ENCODE measurements at places on chromosomes 4 and X. TPM values are rescaled to one million over a fixed set of nuclear protein-coding genes. Genes with fewer than 3 reads are reported as not detected.

DNA sequence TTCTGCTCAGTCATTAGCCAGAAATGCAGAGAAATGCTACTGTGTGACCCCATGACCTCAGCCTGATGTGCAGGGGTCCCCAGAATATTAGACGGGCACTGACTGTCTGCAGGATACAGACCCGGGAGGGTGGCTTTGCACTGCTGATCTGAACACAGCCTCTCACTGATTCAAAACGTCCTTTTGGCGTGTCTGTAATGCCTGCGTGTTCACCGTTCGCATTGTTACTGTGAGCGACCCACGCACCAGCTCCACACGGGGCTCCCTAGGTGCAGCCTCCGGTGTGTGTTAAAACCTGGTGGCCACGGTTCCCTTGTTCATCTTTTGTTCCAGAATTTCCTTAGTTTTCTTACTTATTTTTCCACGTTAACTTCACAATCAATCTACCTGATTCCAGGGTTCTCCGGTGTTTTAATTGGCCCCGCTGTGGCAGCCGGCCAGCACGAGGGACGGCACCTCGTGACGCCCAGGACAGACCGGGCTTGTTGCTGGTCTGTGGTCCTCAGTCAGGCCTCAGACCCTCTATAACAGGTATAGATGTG lies 32.0 kb upstream of the SPON2 start:
- H3K27ac ChIP-seq, result no peak overlapping the region
- DNase-seq, result no peak
- H3K36me3 ChIP-seq, result no peaks in the 10 kb centered on the region
- H3K4me3 ChIP-seq, result no peak overlapping the region
- H3K4me1 ChIP-seq, result no peaks in the 10 kb centered on the region

DNA sequence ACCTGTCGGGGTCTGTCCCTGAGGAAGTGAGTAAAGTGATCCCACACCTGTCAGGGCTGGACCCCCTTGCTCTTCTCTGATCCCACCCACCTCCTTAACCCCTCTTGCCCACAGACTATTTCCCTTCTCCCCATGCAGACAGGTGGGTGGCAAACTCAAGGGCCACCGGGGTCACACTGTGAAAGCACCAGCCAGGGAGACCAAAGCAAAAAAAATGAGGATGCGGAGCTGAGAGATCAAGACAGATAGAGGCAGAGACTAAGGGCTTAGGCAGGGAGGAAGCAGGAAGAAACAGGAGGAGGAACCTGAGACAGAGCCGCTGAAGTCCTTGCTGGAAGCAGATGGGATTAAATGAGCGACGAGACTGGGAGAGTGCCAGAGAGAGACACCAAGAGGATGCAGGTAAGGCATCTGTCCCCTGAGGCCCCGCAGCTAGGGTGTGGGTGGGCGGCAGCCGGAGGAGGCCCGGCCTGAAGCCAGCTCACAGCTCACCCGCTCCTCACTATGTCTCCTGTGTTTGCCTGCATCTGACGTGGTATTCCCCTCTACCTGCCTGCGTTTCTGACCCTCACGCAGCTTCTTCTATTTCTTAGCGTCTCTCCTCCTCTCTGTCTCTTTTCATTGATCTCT lies 7.2 kb downstream of the TIMM17B start:
- peak overlapping the region; percentile 79 for H3K4me3 ChIP-seq
- no peak overlapping the region for H3K27ac ChIP-seq
- no peak for DNase-seq
- peaks cover 16% of the 10 kb centered on the region for H3K4me1 ChIP-seq
- H3K36me3 ChIP-seq, result peaks cover 5% of the 10 kb centered on the region

The ARHGAP36 gene
- total RNA-seq, result 1.8 TPM

The GAGE12H gene
- total RNA-seq, result not detected

- peaks cover 7% of the 10 kb centered on the region for H3K36me3 ChIP-seq
- DNase-seq, result no peak
- H3K4me3 ChIP-seq, result no peak overlapping the region
- peak overlapping the region; percentile 4 for H3K27ac ChIP-seq
- peaks cover 34% of the 10 kb centered on the region for H3K4me1 ChIP-seq
These were observed 50.4 kb upstream of the PTPN13 start for GRCh38 chr4:86543560-86544309.

The MMGT1 gene
- 19.3 TPM for total RNA-seq

The CENPVL2 gene
- total RNA-seq, result 1.6 TPM

The EVC2 gene
- total RNA-seq, result 7.2 TPM

DNA sequence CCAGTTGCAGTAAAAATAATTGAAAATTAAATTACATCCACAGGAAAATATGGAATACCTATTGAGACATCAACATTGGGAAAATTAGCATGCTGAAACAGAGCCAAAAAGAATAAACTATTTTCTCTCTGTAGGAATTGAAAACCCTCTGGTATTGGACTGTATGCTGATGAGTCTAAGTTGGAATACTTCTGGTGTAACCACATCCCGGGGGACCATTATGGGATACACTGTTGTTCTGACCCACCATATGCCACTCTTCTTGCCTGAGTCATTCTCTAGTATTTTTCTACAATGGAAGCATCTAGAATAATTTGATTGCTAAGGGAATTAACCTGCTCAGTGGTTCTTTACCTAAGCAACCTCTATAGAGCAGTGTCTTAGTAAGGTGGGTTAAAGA lies 640.7 kb upstream of the AGA start:
- no peak overlapping the region for H3K27ac ChIP-seq
- no peak for DNase-seq
- no peaks in the 10 kb centered on the region for H3K36me3 ChIP-seq

The TMEM47 gene
- total RNA-seq, result 45.4 TPM

- no peak for DNase-seq
- no peak overlapping the region for H3K27ac ChIP-seq
- H3K36me3 ChIP-seq, result no peaks in the 10 kb centered on the region
- H3K4me1 ChIP-seq, result peaks cover under 1% of the 10 kb centered on the region
- H3K4me3 ChIP-seq, result no peak overlapping the region
These were observed 90.5 kb upstream of the GPRIN3 start for GRCh38 chr4:89398146-89398545.

DNA sequence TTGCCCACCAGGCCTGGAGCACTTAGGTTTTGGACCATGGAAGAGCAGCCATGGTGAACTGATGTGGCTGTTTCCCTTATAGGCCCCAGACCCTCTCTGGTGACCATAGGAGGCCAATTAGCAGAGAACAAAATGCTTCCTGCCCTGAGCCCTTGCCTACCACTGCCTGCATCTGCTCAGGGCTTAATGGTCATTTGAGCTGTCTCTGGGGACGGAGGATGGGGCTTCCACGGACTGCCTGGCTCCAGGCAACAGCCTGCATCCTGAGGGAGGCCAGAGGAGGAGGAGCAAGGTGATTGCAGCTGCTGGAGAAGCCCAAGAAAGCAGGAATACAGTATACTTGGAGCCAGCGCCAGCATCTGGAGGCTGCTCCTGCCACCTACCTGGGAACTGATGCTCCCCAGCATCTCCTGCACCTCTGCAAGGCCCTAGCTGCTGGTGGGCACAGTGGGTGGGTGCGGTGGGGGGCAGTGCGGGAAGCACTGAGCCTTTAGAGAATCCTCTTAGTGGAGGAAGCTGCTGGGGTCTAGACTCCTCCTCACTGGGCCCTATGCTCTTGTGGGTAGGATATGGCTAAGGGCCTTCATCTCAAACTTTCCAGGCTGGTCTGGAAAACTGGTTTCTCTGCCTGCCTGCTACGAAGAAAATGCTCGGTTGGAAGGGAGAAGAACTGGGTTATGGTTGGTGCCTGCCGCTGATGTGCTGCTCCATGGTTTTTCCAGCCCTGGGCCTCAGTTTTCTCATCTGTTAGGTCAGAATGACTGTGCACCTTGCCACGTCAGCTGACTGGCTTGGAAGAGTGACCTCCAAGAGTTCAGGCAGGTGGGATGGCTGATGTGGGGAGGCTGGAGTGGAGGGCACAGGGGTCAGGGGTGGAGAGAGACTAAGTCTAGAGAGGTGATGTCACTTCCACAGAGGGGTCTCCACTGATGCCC lies 158.8 kb upstream of the PJA1 start:
- H3K27me3 ChIP-seq, result no peaks in the 10 kb centered on the region
- no peaks in the 10 kb centered on the region for H3K36me3 ChIP-seq
- DNase-seq, result no peak
- H3K4me3 ChIP-seq, result no peak overlapping the region
- no peaks in the 10 kb centered on the region for H3K4me1 ChIP-seq

GRCh38 chr4:118931786-118932185 lies 43.1 kb downstream of the SYNPO2 start:
- no peaks in the 10 kb centered on the region for H3K4me1 ChIP-seq
- no peak overlapping the region for H3K4me3 ChIP-seq
- DNase-seq, result no peak
- H3K27ac ChIP-seq, result no peak overlapping the region
- no peaks in the 10 kb centered on the region for H3K27me3 ChIP-seq
- no peaks in the 10 kb centered on the region for H3K36me3 ChIP-seq

- no peak overlapping the region for H3K27ac ChIP-seq
- no peak for DNase-seq
- H3K4me1 ChIP-seq, result no peaks in the 10 kb centered on the region
- H3K27me3 ChIP-seq, result no peaks in the 10 kb centered on the region
These were observed 218.6 kb upstream of the GK2 start for GRCh38 chr4:79626611-79627010.

GRCh38 chr4:170057866-170058265 lies 31.7 kb upstream of the MFAP3L start:
- no peak overlapping the region for H3K4me3 ChIP-seq
- no peak overlapping the region for H3K27ac ChIP-seq

GRCh38 chr4:164508771-164509170 lies 245.2 kb upstream of the SMIM31 start:
- H3K4me3 ChIP-seq, result no peak overlapping the region
- no peaks in the 10 kb centered on the region for H3K36me3 ChIP-seq
- no peak overlapping the region for H3K27ac ChIP-seq
- no peak for DNase-seq

The TFE3 gene
- total RNA-seq, result 26.2 TPM

- H3K4me1 ChIP-seq, result peaks cover 7% of the 10 kb centered on the region
- DNase-seq, result no peak
- no peak overlapping the region for H3K27ac ChIP-seq
- no peaks in the 10 kb centered on the region for H3K27me3 ChIP-seq
- no peaks in the 10 kb centered on the region for H3K36me3 ChIP-seq
These were observed 8.9 kb downstream of the PSAPL1 start for GRCh38 chr4:7425591-7426468.

GRCh38 chr4:101355246-101355645 lies 7.9 kb upstream of the PPP3CA start:
- no peak for DNase-seq
- no peak overlapping the region for H3K27ac ChIP-seq
- H3K36me3 ChIP-seq, result no peaks in the 10 kb centered on the region
- H3K27me3 ChIP-seq, result peaks cover 2% of the 10 kb centered on the region

GRCh38 chr4:8893624-8894423 lies 22.2 kb upstream of the HMX1 start:
- H3K27ac ChIP-seq, result no peak overlapping the region
- H3K36me3 ChIP-seq, result no peaks in the 10 kb centered on the region
- peaks cover 23% of the 10 kb centered on the region for H3K4me1 ChIP-seq
- H3K27me3 ChIP-seq, result peaks cover 96% of the 10 kb centered on the region
- H3K4me3 ChIP-seq, result peak overlapping the region; percentile 59
- DNase-seq, result no peak

All from neural crest cell (in vitro differentiated cells).